Hematopoietic multipotent progenitor cell treated with erythropoietin and hydrocortisone succinate and interleukin-3 and kit ligand, for 17 days (in vitro differentiated cells): ENCODE measurements at places on chromosomes 7 and 10.

DNA sequence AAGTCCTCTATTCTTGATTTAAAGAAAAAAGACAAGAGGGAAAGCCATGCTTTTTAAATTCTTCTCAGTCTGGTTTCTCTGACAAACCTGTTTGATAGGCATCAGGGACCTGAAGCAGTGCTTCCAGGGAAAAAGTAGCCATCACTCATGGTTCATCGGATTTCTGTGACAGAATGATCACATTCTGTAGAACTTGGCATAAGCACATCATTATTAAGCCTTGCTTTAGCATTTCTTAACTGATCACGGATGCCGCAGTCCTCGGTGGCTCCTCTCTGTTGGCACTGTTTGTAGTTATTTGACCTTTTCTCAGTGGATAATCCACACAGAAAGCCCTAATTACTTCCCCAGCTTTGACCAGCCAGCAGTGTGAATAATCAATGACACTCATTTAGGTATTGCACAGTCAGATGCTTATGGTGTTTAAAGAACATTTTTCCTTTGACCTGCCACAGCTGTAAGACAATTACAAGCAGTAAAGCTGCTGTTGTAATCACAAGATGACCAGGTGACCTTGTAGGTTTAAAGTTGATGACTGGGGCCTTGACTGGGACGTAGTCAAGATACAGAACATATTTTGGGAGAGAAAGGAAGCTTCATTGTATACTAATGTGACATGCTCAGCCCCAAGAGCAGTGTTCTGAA lies 64.4 kb upstream of the SKAP2 start:
- DNase-seq, result no peak

- DNase-seq, result no peak
These were observed 45.1 kb downstream of the CUX1 start for GRCh38 chr7:101862280-101863220.

- no peak for DNase-seq
These were observed 167.0 kb upstream of the CDK1 start for GRCh38 chr10:60611291-60611747.

GRCh38 chr7:102883098-102883860 lies 29.5 kb upstream of the LRRC17 start:
- no peak for DNase-seq

DNA sequence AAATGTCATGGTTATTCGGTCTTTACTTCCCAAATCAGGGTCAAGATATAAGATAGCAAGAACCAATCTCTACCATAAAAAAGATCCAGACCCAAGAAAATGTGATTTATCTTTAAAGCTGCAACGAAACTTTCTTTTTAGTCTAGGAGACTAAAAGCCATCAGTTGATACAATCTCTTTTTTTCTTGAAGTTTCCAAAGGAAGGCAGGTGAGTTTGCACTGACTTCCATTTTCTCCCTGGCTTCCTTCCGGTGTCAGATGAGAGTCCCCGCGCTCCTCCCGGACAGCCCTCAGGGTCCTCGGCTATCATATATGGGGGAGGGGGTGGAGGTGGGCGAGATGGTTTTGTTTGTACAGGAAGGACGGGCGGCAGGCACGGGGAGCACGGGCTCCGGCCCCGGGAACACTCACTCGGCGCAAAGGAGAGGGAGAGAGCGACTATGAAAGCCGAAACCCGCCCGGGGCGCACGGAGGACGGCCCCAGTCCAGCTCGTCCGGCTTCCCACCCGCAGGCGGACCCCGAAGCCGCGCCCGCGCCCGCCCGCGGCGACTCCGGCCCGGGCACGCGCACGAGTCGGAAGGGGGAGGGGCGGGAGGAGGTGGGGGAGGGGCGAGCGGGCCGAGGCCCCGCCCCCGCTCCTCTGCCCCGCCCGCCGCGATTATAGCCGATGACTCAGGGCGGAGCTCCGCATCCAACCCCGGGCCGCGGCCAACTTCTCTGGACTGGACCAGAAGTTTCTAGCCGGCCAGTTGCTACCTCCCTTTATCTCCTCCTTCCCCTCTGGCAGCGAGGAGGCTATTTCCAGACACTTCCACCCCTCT lies at the start of gene BAG3:
TSS of gene BAG3 (plus strand) at position 689 of the 822 bp plus-strand sequence. CDS start 296 bp downstream, outside the sequence.
- DNase-seq, result peak; percentile 88

- no peak for DNase-seq
These were observed 331.0 kb downstream of the PRPF18 start for GRCh38 chr10:13917791-13918190.
